ENCODE measurements at places on chromosomes 12 and 14.

GRCh38 chr14:93114068-93114710 is 1.5 kb downstream of the ITPK1 start:
- peak; percentile 65 for DNase-seq

- no peak for DNase-seq
These were observed 1081.5 kb downstream of the VRK1 start for GRCh38 chr14:97878727-97879126.

DNA sequence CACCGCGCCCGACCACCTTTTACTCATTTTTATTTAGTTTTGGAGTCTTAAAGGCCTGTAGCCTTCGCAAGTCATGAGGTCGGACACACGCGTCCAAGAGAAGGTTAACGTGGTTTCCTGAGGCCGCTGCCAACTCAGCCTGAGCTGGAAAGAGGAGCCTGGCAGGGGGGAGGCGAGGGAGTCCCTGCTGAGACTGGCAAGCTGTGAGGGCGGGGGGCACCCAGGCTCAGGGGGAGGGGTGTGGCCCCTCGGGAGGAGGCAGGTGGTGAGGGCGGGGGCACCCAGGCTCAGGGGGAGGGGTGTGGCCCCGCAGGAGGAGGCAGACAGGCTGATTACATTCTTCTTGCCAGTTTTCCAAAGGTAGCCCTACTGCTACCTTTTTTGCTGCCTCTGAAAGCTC is 143.2 kb downstream of the PIWIL1 start:
- DNase-seq = no peak

GRCh38 chr12:74741112-74741511 is 203.5 kb downstream of the ATXN7L3B start:
- no peak for DNase-seq

DNA sequence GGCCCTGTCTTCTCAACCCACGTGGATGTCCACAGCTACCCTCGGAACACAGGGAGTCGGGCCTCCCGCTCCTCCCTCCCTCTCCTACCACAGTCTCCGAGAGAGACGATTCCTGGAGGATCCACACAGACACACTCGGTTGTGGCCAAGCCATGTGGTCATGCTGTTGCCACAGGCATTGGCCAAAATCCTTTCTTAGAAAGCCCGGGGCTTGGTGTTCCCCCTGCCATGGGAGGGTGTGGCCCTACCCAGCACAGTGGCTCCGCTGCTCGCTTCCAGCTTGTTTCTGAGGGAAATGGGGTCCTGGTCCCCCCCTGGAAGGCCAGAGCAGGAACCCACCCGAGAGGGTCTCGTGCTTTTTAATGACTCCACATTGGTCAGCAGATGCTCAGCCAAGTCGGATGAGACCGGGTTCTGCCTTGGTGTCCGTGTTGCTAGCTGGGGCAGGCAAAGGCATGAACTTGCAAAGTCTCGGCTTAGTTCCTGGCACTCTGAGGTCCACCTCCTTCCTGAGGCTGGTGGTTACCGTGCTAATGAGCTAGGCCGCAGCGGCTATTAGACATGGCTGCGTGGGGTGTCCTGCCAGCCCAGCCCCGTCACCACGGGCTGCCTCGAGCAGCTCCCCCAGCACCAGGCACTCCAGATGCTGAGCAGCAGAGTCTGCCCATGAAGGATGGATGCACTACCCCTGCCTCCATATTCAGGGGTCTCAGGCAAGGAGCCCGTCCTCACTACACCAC is 46.8 kb upstream of the MEG3 start:
- DNase-seq = no peak

DNA sequence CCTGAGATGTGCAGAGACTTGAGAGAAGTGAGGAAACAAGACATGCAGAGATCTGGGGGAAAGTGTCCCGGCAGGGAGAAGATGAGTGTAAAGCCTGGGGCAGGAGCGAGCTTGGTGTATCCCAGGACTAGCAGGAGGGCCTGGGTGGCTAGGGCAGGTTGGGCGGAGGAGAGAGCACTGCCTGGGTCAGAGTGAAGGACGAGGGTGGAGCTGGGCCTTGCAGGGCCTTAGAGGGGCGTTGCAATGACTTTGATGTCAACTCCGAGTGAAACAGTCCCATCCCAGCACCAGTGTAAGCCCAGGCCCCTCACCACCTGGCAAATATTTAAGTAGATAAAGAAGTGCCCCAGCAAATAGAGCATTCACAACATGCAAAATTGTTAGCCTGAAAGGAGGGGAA is 24.2 kb upstream of the RFLNA start:
- no peak for DNase-seq

DNA sequence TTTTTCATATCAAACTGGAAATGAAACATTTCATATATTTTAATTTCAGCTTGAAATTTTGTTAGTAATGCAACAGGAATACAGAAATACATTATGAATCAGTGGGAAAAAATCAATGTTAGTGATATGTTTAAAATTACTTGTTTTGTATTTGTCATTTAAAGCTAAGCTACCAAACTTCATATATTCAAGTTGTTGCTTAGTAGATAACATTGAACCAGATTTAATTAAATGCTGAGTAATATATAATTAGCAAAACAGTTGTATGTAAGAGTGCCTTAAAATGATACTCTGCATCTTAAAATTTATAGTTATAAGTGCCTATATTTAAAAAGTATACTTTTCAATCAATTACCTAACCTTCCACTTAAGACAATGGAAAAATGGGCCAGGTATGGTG is 5.0 kb downstream of the CHURC1 start:
- no peak for DNase-seq

GRCh38 chr12:33653362-33653761 is 213.7 kb upstream of the SYT10 start:
- no peak for DNase-seq

DNA sequence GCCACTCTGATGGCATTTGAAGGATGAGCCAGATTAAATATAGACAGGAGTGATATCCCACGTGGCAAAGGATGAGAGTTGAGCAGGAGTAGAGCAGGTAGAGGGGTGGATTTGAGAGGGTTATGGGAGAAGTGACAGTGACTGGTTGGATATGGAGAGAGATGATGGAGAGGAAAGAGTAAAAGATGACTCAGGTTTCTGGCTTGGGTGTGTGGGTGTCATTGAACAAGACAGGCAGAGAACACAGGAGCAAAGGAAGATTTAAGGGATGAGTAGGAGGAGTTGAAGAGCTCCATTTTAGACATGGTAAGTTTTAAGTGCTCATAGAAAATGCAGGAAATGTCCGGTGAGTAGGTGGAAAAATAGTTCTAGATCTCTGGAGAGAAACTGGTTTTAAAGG is 136.9 kb downstream of the EGLN3 start:
- no peak for DNase-seq

DNA sequence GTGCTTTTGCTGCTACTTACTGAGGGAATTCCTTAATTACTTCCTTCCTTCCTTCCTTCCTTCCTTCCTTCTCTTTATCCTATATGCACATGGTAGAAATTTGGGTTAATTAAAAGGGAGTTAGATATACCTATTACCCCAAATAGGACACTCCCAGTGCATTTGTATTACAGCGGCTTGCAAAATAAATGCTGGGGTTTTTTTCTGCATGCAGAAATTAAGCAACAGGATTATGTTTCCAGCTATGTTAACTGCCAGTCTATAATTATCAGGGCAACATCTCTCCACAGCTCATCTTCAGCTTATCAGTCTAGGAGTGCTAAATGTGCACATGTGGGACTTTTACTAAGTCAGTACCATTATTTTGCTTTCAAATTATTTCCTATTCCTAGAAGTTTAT is 132.9 kb upstream of the SLC35F4 start:
- no peak for DNase-seq

GRCh38 chr14:85536833-85537190 is 6.9 kb downstream of the FLRT2 start:
- DNase-seq = no peak

DNA sequence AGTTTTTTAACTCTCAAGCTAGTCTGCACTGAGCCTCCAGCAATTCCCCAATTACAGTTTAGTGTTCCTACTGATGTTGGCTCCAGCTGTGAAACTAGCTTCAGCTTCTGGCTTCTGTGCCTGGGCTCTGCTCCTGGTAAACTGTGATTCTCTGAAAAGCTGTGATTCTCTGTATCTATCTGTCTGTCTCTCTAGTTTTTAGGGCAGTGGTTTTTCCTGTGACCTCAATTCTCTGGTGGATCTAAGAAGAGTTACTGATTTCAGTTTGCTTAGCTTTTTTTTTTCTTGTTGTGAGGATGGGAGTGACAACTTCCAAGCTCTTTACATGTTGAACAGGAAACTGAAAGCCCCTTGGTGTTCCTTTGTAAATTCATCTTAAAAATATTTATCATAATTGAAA is 3.8 kb upstream of the HIF1A start:
- DNase-seq = no peak

GRCh38 chr12:843609-844008 is 91.2 kb downstream of the WNK1 start:
- DNase-seq = no peak

DNA sequence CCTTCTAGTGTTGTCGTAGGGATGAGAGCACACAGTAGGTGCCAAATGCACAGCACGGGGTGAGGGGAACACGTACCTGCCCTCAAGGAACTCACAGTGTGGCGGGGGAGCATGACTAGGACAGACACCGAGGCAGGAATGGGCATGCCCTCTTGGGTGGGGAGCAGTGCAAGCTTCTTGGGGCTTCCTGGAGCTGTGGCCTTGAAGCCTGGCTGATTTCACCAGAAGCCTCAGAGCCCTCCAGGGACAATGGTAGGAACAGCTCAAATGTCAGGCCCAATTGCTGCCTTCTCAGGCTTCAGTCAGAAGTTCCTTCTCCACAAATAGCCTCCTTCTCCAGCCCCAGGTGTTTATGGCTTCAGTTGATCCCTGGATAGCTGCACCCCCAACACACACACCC is 43.4 kb downstream of the TEAD4 start:
- no peak for DNase-seq

GRCh38 chr12:105084251-105085250 is at the start of gene ALDH1L2:
TSS of gene ALDH1L2 (minus strand) at chr12:105084458. CDS start at chr12:105084436, 22 bp downstream.
- peak; percentile 78 for DNase-seq

DNA sequence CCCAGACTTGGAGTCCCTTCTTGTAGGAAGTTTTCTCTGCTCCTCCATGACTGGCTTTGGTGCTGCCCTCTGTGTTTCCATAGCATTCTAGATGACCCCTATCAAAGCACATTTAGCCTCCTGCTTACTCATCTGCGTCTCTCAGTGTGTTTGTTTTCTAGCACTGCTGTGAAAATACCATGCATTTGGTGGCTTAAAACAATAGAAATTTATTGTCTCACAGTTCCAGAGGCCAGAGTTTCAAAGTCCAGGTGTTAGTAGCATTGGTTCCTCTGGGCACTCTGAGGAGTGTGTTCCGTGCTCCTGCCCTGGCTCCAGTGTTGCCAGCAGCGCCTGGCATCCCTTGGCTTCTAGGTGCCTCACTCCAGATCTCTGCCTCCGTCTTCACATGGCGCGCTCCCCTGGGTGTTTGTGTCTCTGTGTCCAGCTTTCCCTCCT is 86.1 kb downstream of the CACNA1C start:
- DNase-seq = no peak

DNA sequence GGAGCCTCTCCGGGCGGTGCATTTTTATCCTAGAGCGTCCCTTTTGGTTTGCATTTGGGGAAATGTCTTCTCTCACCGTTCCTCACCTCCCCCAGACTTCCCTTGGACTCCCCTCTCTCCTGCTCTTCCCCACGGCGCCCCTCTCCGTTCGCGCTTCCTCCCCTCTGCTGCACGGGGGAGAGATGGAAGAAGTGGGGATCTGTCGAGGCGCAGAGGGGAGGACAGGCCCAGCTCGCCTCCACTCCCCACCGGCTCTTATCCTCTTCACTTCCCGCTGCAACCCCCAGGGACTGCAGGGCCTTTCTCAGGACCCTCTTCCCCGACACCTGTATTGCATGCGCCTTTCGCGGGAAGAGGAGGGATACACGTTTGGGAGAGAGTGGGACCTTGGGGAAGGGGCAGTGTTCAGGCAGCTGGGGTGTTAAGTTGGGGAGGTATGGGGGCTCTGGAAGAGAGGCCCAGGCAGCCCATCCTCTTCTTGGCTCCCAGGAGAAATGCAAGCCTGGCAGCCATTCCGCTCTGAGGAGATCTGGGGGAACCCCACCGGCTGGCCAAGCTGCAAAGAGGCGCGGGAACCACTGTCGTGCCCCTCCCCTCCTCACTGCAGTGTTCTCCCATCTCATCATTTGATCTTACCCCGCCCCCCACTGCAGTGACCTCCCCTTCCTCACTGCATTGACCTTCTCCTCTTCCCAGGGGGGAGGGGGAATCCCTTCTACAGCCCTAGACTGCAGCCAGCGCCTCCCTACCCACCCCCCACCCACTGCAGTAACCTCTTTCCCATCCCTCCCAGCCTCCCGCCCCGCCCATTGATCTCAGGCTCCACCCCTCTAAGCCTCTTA is 788 bp downstream of the ENO2 start:
- DNase-seq = peak; percentile 79

DNA sequence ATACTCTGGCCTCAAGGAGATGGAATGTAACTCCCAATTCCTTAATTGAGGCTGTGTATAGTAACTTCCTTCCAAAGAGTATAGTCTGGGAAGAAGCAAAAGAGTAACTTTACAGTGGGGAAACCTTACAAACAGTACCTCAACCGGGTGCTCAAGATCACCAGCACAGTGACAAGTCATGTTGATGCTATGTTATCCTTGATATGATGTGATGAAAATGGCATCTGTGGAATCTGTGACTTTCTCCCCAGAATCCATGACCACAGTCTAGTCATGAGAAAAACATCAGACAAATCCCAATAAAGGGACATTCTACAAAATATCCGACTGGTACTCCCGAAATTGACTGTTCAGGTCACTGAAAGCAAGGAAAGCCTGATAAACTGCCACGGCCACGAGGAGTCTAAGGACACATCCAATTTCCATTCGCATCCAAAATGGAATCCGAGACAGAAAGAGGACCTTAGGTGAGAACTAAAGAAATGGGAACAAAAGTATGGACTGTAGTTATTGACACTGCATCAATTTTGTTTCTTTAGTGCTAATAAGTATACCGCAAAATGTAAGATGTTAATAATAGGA is 97.3 kb upstream of the FRMD6 start:
- no peak for DNase-seq

DNA sequence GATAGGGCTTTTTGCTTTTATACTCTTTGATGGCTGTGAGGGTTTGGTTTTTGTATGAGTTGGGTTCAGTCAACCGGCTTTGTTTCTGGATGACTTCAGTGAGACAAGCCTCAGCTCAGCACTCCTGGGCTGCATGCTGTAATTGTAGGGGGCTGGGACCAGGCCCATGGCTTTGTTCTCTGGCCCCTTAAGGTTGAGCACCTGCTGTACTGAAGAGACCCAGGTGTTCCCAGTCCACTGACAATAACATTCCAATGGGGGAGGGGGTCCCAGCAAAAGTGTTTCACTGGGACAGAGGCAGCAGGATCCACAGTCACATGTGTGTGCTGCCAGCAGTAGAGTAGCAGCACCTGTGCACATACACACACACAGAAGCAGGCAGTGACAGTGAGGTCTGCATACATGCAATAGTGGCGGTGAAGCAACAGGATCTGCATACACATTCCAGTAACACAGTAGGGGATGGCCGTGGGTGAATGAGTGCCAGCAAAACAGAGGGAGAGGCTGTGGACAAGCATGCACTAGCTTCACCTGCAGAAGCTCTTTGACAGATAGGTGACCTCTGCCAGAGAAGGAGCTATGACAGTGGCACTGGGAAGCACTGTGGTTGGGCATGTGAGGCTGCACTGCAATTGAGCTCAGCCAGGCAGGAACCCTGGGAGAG is 240.4 kb downstream of the ASCL1 start:
- DNase-seq = no peak
